ENCODE measurements at places on chromosomes 6 and 20. TPM values are rescaled to one million over a fixed set of nuclear protein-coding genes. Genes with fewer than 3 reads are reported as not detected.

DNA sequence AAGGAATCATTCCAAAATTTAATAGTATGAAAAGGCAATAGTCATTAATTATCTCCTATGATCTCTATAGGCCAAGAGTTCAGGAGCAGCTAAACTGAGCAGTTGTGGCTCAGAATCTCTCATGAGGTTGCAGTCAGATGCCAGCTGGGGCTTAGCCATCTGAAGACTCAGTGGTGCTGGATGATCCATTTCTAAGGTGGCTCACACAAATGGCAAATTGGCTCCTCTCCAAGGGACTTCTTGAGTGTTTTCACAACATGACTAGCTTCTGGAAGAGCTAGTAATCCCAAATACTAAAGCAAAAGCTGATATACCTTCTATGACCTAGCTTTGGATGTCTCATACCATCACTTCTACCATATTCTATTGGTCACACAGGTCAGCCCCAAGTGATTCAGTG lies 104.2 kb downstream of the HAO1 start:
- DNase-seq: no peak

GRCh38 chr6:26459023-26459810 lies 1.5 kb downstream of the BTN2A1 start:
- DNase-seq: no peak

The HLA-DRB5 gene
- total RNA-seq: not detected

GRCh38 chr20:59733351-59733750 lies 129.0 kb downstream of the PHACTR3 start:
- no peak for DNase-seq

The RBM24 gene
- total RNA-seq: not detected
